8988T (cell line): ENCODE measurements at places on chromosomes 6 and 20.

DNA sequence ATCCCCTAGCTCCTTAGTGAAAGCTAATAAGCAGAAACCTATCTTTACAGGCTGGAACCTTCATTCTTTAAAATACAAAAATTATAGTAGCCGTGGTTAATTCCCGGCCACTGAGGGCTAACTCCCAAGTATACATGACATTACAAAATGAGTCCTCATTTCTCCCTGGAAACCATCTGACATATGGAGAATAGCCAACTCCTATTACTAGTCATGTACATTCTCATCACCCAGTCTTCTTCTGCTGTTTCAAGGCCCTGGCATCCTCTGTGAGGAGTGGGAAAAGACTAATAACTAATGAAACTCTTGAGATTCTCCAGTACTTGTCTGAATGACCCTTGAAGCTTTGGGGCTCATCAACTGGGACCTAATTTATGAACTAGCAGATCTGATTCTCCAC, 30.2 kb downstream of the CSNK2A1 start:
- DNase-seq, result no peak

GRCh38 chr20:21124190-21124589, 1.7 kb upstream of the KIZ start:
- DNase-seq, result no peak

DNA sequence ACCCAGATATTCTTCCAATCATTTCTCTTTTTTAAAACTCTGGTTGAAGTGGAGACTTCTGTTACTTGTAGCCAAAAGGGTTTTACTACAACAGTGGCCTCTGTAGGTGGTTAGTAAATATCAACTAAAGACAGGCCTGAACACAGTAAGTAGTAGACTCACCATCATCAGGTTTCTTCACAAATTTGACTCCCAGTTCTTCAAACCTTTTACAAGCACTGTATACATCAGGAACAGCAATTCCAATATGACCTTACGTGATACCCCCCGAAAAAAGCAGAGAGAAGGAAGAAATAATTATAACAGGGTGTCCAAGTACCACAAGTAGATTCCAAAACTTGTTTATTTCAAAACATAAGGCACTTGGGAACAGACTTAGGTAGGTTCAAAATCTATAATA, 21.1 kb downstream of the GLO1 start:
- DNase-seq, result no peak

GRCh38 chr6:15246666-15247499, 1.0 kb downstream of the JARID2 start:
- no peak for DNase-seq

GRCh38 chr6:145086197-145086596, 649.1 kb downstream of the EPM2A start:
- no peak for DNase-seq

GRCh38 chr6:101401792-101402621, 8.5 kb downstream of the GRIK2 start:
- no peak for DNase-seq

DNA sequence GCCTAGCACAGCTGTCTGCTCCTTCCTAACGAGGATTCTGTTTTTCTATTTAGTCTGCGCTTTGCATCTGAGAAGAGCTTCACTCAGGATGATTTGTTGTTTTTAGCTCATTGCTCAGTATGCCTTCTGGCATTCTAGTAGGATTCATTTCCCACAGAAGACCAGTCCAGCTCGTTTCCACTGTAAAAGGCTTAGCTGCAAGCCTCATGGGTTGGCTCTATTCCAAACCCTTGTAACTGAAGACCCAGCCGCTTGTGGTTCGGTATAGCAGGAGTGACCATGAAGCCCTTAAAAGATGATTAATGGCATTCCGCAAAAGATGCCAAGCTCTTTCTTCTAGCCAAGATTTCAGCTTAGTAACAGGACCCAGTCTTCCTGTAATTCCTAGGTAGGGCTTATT, 7.2 kb downstream of the ADGRF1 start:
- DNase-seq, result no peak

GRCh38 chr6:159988983-159989454, 20.1 kb downstream of the IGF2R start:
- DNase-seq, result no peak

- no peak for DNase-seq
Observed at GRCh38 chr20:59776059-59776603, 157.3 kb downstream of the SYCP2 start.

GRCh38 chr6:9783567-9783966, 631.3 kb downstream of the TFAP2A start:
- DNase-seq, result no peak

DNA sequence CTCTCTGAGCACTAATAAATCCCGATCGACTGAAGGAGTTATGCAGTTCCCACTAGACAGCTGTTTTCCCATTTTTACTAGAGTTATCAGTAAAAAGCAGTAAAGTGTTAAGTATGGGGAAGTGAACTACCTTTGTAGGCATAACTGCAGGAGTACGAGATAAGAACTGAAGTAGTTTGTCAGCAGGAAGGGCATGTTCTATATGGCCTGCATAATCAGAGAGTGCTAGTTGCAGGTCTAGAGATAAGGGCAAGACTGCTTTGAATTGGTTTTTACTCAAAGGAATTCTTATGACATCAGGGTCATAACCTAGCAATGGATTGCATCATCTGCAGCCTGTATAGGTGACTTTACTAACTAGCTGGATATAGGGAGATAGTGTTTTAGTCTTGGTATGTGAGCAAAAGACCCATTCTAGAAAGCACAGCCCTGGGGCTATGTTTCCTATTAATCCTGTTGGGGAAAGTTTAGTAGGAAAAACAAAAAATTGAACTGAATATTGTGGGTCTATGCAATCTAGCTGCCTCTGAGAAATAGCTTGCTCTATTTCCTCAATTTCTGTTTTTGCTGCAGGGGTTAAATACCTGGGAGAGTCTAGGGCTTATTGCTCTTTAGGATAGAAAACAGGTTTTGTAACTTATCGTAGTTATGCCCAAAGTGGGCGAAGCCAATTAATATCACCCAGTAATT, 22.6 kb upstream of the CRISP1 start:
- no peak for DNase-seq

DNA sequence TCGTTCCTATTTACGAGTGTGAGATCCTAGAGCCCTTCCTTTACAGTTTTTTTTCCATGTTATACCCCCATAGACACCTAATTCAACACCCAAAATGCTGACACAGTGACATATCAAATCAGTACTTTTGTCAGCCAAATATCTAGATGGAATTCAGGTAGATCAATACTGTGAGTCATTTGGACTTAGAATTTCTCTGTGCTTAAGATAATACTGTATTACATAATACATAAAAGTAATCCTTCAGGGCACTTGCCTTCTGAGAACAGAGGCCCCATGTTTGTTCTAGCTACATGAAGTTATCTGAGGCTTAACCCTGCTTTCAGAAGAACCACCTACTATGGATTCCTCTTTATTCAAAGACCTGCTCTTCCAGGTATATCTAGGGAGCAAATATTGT, 623.1 kb downstream of the PHF3 start:
- DNase-seq, result no peak

- no peak for DNase-seq
Observed at GRCh38 chr6:154786144-154786868, 53.1 kb downstream of the SCAF8 start.

DNA sequence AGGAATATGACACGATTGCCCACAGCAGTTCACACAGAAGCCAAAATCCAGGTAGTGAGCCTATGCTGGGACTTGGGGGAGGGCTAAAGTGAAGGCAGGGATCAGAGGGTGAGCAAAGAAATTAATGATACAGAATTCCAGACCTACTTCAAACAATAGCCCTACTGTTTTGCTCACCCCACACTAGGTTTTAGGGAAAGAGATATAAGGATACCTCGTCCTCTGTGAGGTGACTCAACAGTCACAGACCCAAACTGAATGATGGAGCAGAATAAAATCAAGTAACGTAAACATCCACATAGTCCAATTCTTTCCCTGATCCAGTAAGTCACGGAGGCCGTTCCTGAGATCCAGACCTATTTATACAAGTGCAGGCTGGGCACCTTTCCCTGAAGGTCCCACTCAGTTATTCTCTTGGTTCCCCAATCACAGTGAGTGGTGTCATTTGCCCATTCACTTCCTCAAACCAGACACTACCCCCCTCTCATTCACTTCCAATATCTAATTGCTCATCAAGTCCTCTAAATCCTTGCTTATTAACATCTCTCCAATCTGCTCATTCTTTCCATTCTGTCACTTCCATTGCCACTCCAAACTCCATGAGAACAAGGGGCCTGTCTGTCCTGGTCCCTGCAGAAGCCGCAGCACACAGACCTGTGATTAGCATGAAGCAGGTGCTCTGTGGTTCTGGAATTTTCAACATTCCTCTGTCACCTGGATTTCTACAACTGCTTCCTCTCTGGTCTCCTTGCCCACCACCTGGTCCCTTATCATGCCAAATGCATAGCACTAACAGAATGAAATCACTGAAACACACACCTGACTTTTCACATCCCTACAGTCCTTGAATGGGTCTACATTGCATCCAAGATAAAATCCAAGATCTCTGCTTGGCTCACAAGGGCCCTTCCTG, 55.9 kb downstream of the ATXN1 start:
- no peak for DNase-seq

GRCh38 chr6:14658030-14658429, 540.5 kb downstream of the CD83 start:
- DNase-seq, result no peak
